ENCODE measurements at places on chromosomes 5 and 9.
A peak's percentile ranks its signal among the peaks of the same experiment; 100 is the strongest.

- DNase-seq, result peak; percentile 49
Observed at GRCh38 chr5:109408991-109409843, 557 bp downstream of the PJA2 start.

GRCh38 chr5:38442247-38442573 is 114.2 kb downstream of the LIFR start:
- DNase-seq, result no peak

- DNase-seq, result no peak
Observed at GRCh38 chr5:73204332-73204731, 31.3 kb downstream of the TMEM174 start.

DNA sequence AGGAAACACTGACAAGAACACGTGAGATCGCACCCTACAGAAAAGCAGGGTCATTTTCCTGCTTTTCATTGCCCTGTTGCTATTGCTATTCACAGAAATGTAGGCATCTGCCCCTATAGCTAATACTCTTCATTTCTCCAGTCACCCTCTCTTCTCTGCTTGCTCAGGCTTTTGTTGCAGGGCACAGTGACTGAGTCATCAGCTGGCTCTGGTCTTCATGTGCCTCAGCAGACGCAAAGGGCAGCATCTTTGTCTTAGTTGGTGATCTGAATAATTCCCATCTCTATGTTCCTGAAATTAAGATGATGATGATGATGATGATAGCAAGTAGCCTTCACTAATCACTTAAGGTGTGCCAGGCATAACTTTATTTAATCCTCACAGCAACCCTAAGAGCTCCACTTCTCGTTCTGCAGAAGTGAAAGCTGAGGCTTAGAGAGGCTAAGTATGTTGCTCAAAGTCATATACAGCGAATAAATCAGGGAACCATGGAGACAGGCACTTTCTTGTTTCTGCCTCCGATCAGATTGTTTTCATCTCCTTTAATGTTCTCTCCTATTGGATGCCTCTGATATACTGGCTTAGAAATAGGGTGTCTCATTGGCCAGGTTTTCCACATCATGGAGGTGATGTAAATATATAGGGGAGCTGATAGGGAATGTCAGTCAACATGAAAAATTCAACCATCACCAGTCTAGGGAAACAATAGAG is 133.0 kb upstream of the STK32A start:
- no peak for DNase-seq

GRCh38 chr9:121272401-121272948 is 4.5 kb downstream of the GSN start:
- no peak for DNase-seq
